ENCODE measurements at places on chromosomes 3 and 15. TPM values are rescaled to one million over a fixed set of nuclear protein-coding genes. Genes with fewer than 3 reads are reported as not detected.

GRCh38 chr15:59751552-59752413 lies 62.7 kb upstream of the BNIP2 start:
- H3K4me1 ChIP-seq, result peaks cover 9% of the 10 kb centered on the region
- no peak overlapping the region for H3K4me3 ChIP-seq
- DNase-seq, result no peak
- no peaks in the 10 kb centered on the region for H3K36me3 ChIP-seq
- peaks cover 12% of the 10 kb centered on the region for H3K27me3 ChIP-seq
- H3K27ac ChIP-seq, result no peak overlapping the region

TLR9 gene
- 2.0 TPM for total RNA-seq

- no peak overlapping the region for H3K27ac ChIP-seq
- no peaks in the 10 kb centered on the region for H3K36me3 ChIP-seq
- H3K4me3 ChIP-seq, result no peak overlapping the region
- no peak for DNase-seq
Observed at GRCh38 chr3:68808563-68808962, 123.8 kb downstream of the TAFA4 start.

DNA sequence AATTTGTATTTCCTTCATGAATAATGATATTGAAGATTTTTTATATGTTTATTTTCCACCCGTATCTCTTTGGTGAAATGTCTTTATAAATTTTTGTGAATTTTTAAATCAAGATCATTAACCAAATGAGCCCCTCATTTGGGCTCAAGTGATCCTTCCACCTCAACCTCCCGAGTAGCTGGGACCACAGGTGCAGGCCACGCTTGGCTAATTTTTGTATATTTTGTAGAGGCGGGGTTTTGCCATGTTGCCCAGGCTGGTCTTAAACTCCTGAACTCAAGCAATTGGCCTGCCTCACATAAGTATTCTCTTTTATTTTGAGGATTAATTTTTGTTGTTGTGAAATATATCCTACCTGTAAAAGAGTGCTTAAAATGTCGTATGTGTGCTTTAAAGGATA lies 4.9 kb downstream of the BBS4 start:
- DNase-seq, result no peak
- H3K36me3 ChIP-seq, result peaks cover 12% of the 10 kb centered on the region
- peaks cover 14% of the 10 kb centered on the region for H3K4me1 ChIP-seq

DNA sequence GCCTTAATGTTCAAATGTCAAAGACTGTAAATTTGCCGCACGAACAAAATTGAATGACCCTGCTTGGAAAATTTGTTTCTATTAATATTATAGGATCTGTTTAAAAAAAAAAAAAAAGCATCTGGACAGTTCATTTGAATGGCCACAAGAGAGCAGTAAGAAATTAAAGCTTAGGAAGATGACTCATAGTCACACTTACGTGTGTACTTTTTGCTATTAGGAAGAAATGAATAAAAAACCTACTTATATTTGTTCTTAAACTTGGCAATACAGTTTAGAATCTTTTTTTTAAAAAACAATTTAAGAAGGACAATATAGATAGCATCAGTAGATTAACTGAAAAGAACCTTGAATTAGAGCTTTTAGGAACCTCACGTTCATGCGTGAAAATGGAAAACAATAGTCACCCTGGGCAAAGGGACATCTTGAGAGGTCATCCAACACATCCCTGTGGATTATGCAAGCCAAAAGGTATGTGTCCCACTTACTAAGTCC lies 621.8 kb downstream of the MECOM start:
- DNase-seq, result no peak
- H3K4me3 ChIP-seq, result no peak overlapping the region
- H3K27me3 ChIP-seq, result no peaks in the 10 kb centered on the region
- no peaks in the 10 kb centered on the region for H3K4me1 ChIP-seq
- no peaks in the 10 kb centered on the region for H3K36me3 ChIP-seq
- no peak overlapping the region for H3K27ac ChIP-seq

DNA sequence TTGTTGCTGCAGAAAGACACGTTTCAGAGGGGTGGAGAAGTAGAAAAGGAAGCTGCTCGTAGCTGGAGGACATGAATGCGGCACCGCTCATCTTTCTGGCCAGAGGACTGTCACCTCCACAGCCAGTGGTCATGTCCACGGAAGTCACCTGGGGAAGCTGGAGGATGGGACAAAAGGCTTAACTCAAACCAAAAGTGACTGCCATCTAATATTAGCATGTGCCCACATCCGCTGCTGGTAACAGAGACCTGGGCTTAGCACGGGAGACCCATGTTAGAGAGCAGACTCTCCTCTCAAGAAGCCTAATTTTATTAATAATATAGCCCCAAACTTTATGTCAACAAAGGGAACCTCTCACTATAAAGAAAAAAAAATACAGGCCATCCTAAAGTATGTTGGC lies 5.9 kb downstream of the MEX3B start:
- no peaks in the 10 kb centered on the region for H3K36me3 ChIP-seq
- H3K4me3 ChIP-seq, result no peak overlapping the region
- no peak for DNase-seq
- H3K27me3 ChIP-seq, result peaks cover 7% of the 10 kb centered on the region

DNA sequence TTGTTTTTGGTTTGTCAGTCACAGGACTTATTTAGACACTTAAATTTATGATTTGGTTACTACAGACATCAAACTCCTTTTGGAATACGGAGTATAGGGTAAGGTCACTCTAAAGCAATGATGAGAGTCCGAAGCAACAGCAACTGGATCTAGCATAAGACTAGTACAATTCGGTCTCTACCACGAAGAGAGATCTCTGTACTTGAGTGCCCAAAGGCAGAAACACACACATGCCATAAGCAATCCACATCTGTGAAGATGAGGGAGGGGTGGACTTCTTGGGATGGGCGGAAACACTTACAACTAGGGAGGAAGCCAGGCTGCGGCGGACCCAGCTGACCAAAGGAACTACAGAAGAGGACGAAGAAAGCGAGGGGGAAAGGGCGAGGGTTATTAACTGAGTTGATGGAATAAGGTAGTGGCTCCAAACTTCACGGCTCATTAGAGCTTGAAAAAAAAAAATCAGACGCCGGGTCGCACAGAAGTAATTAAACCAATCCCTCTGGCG lies 595 bp downstream of the DPH6 start:
- peaks cover 13% of the 10 kb centered on the region for H3K4me1 ChIP-seq
- peak overlapping the region; percentile 89 for H3K27ac ChIP-seq
- no peaks in the 10 kb centered on the region for H3K27me3 ChIP-seq
- peak overlapping the region; percentile 89 for H3K4me3 ChIP-seq
- no peaks in the 10 kb centered on the region for H3K36me3 ChIP-seq

PFKFB4 gene
- 60.7 TPM for total RNA-seq

- peaks cover 6% of the 10 kb centered on the region for H3K27me3 ChIP-seq
- no peak overlapping the region for H3K27ac ChIP-seq
- H3K4me3 ChIP-seq, result no peak overlapping the region
- H3K36me3 ChIP-seq, result no peaks in the 10 kb centered on the region
Observed at GRCh38 chr3:127744253-127744815, 71.6 kb downstream of the ABTB1 start.

DNA sequence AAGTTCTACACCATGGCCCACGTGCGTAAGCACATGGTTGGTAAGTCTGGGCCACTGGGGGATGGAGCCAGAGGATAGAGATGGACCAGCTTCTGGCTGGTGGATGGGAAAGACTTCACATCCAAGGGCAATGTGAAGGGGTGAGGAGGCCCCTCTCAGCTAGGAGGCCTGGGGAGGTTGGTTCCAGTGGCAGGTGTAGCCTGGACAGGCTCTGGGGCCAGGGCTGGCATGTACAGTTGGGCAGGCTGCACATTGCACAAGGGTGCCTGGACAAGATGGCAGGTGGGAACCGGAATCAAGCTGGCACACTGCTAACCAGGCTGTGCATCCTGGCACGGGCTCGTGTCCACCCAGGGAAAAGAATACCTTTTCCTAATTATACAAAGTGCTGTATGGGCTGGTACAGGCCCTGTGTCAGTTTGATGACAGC lies 8.1 kb downstream of the ZBTB47 start:
- no peak overlapping the region for H3K27ac ChIP-seq
- DNase-seq, result no peak
- H3K27me3 ChIP-seq, result no peaks in the 10 kb centered on the region
- no peaks in the 10 kb centered on the region for H3K36me3 ChIP-seq
- H3K4me1 ChIP-seq, result no peaks in the 10 kb centered on the region

TRIM42 gene
- not detected for total RNA-seq

- H3K4me3 ChIP-seq, result no peak overlapping the region
- peaks cover 1% of the 10 kb centered on the region for H3K4me1 ChIP-seq
- peaks cover 13% of the 10 kb centered on the region for H3K27me3 ChIP-seq
- DNase-seq, result no peak
- no peak overlapping the region for H3K27ac ChIP-seq
- H3K36me3 ChIP-seq, result no peaks in the 10 kb centered on the region
Observed at GRCh38 chr3:10674578-10674977, 141.4 kb upstream of the SLC6A11 start.

DNA sequence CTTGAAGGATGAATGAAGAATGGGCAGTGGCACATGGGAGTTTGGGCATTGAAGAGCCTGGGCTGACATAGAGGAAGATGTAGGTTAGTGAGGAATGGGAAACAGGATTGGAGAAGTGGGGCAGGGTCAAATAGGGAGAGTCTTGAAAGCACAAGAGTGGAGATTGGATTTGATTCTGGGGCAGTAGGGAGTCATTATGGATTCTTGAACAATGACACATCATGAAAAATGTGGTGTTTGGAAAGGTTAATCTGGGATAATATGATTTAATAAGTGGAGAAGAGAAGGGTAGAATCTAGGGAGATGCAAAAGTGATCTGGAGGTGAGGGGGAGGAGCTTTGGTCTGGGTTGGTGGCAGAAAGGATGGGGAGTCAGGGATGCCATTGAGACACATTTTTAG lies 45.4 kb upstream of the ROPN1 start:
- DNase-seq, result no peak
- no peaks in the 10 kb centered on the region for H3K36me3 ChIP-seq
- H3K4me1 ChIP-seq, result peaks cover 7% of the 10 kb centered on the region
- peaks cover 27% of the 10 kb centered on the region for H3K27me3 ChIP-seq
- H3K4me3 ChIP-seq, result no peak overlapping the region

FETUB gene
- not detected for total RNA-seq
